ENCODE measurements at places on chromosomes 12 and 14.
A peak's percentile ranks its signal among the peaks of the same experiment; 100 is the strongest.

- no peak for DNase-seq
Observed at GRCh38 chr14:68973639-68974038, 5.5 kb downstream of the ACTN1 start.

DNA sequence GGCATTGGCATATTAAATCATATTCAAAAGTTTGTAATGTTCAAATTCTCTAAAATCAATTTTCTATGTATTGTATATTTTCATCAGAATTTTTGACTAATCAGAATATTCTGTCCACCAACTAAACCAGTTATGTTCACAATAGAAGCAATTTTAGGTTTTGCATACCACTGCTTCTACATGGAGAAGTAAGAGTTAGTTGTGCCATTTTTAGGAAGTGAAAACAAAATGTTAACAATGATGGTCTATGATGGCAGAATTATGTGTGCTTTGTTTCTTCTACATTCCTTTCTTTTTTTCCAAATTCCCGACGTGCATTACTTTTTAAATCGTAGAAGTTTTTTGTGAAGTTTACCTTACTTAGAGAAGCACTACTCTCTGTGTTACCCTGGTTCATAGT, 29.5 kb downstream of the ABHD12B start:
- no peak for DNase-seq

DNA sequence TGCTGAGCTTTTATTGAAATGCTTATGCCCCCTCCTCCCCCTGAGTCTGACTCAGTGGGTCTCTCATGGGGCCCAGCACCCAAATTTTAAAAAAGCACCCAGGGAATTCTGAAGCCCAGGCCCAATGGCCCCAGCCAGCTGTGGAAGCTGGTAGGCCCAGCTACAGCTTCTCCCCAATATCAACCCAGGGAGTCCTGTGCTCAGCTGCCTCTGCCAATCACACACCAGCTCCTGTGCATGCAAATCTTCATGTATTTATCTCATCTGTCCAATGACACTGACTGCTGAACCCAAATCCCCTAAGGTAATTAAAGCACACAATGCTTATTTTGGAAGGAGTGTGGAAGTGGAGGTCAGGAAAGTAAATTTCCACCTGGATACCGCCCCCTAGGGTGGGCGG, 76.3 kb downstream of the CCDC88C start:
- DNase-seq = no peak

GRCh38 chr12:87216436-87216835, 812.8 kb downstream of the C12orf50 start:
- no peak for DNase-seq

DNA sequence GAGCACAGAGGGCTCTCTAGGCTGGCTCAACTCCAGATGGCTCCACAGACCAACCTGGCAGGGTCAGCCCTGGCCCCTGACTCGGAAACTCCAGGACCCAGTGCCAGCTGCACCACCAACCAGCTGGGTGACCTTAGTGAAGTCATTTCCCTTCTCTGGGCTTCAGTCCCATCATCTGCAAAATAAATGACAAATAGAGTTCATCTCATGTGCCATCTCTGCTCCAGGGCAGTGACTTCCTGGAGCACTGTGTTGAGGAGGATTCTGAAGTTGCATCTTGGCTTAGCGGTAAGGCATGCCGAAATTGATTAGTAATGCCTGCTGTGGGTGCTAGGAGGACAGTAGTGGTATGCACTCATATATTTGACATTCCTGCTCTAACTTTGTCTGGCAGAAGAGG, 31.5 kb downstream of the DTX1 start:
- no peak for DNase-seq

GRCh38 chr12:94997061-94997460, 6.4 kb downstream of the NDUFA12 start:
- no peak for DNase-seq

- DNase-seq = peak; percentile 70
Observed at GRCh38 chr12:66107451-66107915, 23.1 kb downstream of the LLPH start.

DNA sequence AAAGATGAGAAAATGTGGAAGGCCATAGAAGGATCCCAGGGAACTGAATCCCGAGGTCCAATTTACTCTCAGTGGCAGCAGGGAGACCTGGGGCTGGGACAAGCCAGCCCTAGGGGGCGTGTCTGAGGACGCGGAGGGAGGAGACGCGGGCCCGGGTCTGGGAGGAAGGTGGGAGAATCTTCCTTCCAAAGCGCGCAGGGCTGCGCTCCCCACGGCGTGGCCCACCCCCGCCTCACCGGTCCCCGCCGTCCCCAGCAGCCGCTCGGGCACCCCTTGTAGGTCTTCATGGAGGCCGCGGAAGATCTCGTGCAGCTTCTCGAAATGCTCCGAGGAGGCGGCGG, 323 bp downstream of the VTI1B start:
- DNase-seq = peak; percentile 55

DNA sequence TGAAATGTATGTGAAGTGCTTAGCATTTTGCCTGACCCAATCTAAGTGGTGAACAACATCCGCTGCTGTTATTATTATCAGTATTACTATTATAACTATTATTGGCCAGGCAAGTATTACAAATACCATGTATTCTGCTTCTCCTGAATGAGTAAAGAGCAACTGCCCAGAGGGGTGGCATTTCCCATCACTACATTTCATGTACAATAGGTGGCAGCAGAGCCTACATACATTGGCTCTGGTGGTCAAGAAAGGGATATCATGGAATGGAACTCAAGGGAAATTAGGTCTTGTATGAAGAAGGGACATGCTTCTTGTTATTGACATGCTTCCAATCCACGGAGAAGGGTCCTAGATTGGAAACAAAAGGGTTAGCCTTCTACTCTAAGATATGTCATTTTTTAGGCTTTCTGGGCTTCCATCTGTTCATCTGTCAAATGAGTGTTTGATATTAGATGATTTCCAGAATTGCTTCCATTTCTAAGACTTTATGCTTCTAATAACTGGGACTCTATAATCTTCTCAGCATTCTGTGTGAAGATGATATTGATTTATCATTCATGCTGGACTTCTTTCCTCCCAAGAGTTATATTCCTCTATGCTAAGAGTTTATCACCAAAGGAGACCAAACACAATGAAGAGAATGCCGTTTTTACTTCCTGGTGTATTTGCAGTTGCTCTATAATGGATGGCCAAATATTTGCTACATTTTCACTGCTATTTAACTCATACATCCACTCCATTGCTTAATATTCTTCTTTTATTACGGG, 239.1 kb downstream of the SSPN start:
- DNase-seq = peak; percentile 9

DNA sequence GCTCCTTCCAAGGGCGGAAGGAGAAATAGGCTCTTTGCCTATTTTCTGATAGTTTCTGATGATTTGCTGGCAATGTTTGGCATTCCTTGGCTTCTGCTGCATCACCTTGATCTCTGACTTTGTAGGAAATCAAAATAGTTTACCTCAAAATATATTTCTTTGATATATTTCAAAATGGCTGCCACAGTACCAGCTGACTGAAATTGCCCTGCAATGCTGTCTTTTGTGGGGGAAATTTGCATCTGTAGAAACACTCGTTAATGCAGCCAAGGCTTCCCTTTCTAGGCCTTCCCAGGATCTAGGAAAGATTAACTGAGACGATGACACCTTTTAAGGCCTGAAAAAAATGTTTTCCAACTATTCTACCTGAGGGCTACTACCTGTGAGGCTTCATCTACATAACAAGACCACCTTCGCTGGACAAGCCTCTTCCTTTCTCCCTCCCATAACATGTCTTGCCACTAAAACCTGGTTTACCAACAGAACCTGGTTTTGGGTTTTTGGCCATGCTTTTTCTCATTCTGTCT, 212.8 kb upstream of the SSTR1 start:
- no peak for DNase-seq

- no peak for DNase-seq
Observed at GRCh38 chr12:127270193-127270592, 996.8 kb upstream of the TMEM132C start.

DNA sequence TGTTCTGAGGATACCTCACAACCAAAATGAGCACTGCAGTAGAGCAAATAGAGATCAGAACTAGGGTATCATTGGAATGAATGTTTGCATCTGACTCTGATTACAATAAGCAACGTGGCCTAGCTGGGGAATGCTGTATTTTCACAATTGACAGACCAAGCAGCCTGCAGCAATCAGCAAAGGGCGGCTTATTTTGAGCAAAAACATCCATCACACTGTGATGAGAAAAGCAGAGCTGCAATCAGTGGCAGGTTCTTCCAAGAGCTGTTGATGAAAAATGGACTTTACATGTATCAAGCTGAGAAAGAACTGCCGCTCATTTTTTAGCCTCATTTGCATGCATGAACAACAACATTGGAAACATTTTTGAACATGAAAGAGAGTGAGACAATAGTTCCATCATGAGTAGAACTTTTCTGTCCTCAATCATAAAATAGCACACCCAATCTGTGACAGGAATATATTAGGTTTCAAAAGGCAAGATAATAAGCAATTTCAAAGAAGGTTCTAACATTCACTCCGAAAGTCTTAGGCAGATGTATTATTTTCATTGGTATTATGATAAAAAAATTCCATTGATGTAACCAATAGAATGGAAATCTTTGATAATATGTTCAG, 249.7 kb upstream of the FBXO33 start:
- no peak for DNase-seq

GRCh38 chr12:15752785-15753184, 36.4 kb downstream of the EPS8 start:
- no peak for DNase-seq

- no peak for DNase-seq
Observed at GRCh38 chr12:56188778-56189098, 545 bp downstream of the SMARCC2 start.

GRCh38 chr12:104582739-104583138, 126.0 kb downstream of the CHST11 start:
- no peak for DNase-seq

DNA sequence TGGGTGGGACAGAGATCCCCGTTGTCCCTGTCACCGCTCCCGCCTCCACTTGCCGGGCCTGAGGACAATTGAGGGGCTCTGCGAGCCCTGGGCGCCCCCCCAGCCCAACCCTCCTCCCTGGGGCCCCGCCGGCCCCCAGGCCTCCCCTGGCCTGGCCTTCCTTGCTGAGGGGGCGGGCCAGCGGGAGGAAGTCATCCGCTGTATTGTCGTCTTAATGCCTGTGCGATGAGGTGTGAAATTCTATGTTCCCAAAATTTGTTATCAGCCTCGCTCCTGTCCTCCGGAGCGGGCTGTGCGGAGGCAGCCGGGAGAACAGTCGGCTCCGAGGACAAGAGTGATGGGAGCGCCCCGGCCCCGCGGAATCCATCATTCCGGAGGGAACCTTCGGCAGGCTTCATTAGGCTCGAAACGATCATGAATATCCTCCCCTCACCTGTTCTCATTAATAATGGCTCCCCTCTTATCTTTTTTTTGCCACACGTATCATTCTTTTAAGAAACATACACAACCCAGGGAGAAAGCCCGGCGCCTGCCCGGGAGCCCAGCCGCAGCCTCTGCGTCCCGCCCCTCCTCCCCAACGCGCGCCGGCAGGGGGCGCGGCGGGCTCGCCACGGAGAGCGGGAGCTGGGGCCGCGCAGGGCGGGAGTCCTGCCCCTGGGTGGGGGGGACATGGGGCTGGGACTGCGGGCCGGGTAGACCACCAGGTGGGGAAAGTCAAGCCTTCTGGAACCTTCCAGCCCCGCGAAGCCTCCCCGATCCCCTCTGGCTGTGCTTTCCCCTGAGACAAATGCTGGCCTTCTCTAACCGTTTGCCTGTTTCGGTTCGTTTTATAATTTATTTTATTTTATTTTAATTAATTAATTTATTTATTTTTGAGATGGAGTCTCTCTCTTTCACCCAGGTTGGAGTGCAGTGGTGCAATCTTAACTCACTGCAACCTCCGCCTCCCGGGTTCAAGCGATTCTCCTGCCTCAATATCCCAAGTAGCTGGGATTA, 17.1 kb upstream of the DLK1 start:
- no peak for DNase-seq

DNA sequence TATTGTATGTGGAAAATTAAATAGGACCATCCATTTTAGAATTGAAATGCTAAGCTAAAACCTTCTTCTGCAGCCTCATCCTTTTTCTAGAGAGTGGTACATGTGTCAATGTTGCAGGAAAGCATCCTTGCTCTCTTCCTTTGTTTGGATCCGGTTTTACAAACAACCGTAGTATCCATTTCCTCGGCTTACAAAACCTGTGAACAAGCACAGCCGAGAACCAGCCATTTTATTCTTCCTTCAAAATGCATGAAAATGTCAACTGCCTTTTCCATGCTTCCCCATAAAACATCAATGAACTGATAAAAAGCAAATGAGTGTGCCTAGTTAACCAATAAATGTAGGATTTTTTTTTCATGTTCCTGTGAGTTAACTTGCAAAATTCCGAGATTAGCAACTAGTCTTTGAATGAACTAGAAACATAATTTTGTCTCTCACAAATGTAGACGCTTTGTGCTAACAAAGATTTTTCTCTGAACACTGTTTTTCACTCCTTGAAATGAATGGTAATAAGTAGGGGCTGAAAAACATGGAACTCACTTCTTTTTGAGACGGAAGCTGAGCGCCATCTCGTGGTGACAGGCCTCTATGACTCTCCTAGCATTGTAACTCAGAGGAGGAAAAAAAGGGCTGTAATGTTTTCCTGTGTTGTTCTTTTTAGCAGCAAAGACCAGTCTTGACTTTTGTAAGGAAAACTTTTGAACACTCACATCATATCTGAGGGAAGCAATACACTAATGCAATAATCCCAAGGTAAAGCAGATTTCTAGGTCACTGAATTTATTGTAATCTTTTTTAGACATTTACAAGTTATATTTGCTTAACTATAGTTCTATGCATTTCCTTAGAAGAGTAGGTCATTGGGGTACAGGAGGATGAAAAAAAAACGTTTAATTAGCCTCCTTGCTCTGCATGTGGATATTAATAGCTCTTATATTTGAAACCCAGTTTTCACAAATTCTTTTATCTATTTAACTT, 157.4 kb upstream of the FOXG1 start:
- peak; percentile 50 for DNase-seq

- no peak for DNase-seq
Observed at GRCh38 chr12:107990325-107990724, 138.8 kb upstream of the WSCD2 start.

GRCh38 chr12:122349078-122349477, 73.4 kb downstream of the CLIP1 start:
- DNase-seq = no peak

GRCh38 chr12:12007001-12007712, 63.6 kb upstream of the BCL2L14 start:
- no peak for DNase-seq

DNA sequence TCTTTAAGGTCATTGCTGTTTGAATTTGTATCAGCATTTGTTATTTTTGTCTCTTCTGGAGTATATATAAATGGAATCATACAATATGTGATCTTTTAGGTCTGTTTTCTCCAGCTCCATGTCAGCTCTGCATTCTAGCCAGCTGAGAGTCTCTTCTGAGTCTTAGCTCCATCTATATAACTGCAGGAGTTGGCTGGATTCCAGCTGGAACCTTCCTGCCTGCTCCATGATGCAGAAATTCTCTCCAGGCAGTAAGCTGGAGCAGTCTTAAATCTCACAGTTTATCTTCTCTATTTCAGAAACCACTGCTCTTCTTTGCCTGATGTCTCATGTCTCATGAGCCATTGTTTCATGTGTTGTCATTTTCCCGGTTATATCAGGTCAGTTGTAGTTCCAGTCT, 827.6 kb downstream of the NRXN3 start:
- peak; percentile 29 for DNase-seq

- DNase-seq = no peak
Observed at GRCh38 chr14:100144996-100145646, 14.3 kb downstream of the DEGS2 start.
